ENCODE measurements at places on chromosomes 1 and 21. TPM values are rescaled to one million over a fixed set of nuclear protein-coding genes. Genes with fewer than 3 reads are reported as not detected.

DNA sequence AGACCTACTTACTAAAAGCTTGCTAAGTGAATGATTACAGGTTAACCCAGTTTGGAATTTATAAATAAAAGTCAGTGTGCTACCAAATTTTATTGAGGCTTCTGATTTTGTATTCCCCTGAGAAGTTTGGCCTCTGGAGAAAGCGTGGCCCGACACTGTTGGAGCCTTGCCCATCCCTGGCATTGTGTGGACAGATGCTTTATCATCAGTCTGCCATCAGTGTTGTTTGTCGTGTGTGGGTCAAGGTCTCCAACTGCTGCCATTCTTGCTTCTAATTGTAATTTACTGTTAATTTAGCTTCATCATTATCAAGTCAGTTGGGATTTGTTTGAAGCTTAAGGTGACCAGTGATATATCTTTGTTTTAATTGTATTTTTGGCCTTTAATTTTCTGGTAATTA lies 62.0 kb upstream of the LPGAT1 start:
- peaks cover 2% of the 10 kb centered on the region for H3K27me3 ChIP-seq
- no peak overlapping the region for H3K4me3 ChIP-seq
- no peak overlapping the region for H3K27ac ChIP-seq
- H3K4me1 ChIP-seq = peaks cover 3% of the 10 kb centered on the region

GRCh38 chr1:24154215-24154614 lies 11.3 kb upstream of the IL22RA1 start:
- H3K27ac ChIP-seq = peak overlapping the region; percentile 97
- no peaks in the 10 kb centered on the region for H3K27me3 ChIP-seq
- H3K4me1 ChIP-seq = peaks cover 45% of the 10 kb centered on the region
- no peak for DNase-seq
- H3K4me3 ChIP-seq = no peak overlapping the region

DNA sequence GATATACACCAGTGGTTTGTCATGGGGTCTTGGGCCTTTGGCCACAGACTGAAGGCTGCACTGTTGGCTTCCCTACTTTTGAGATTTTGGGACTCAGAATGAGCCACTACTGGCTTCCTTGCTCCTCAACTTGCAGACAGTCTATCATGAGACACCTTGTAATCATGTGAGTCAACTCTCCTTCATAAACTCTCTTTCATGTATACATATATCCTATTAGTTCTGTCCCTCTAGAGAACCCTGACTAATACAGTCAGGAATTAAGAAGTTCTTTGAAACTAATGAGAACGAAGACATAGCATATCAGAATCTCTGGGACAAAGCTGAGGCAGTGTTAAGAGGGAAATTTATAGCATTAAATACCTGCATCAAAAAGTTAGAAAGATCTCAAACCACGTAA lies 110.8 kb downstream of the SLC5A9 start:
- no peaks in the 10 kb centered on the region for H3K4me1 ChIP-seq
- H3K36me3 ChIP-seq = peaks cover 38% of the 10 kb centered on the region
- H3K27ac ChIP-seq = no peak overlapping the region
- no peak overlapping the region for H3K4me3 ChIP-seq
- no peaks in the 10 kb centered on the region for H3K27me3 ChIP-seq
- no peak for DNase-seq

- peaks cover 21% of the 10 kb centered on the region for H3K4me1 ChIP-seq
- no peak overlapping the region for H3K27ac ChIP-seq
- H3K4me3 ChIP-seq = no peak overlapping the region
- H3K27me3 ChIP-seq = no peaks in the 10 kb centered on the region
- no peak for DNase-seq
These were observed 113.0 kb upstream of the SLC25A33 start for GRCh38 chr1:9426291-9426711.

- H3K36me3 ChIP-seq = no peaks in the 10 kb centered on the region
- no peak overlapping the region for H3K27ac ChIP-seq
- DNase-seq = no peak
- peaks cover 2% of the 10 kb centered on the region for H3K4me1 ChIP-seq
- peaks cover 20% of the 10 kb centered on the region for H3K27me3 ChIP-seq
- no peak overlapping the region for H3K4me3 ChIP-seq
These were observed 104.2 kb downstream of the IGSF21 start for GRCh38 chr1:18211764-18212163.

The OLFM3 gene
- total RNA-seq = 7.5 TPM

GRCh38 chr1:235628316-235629005 lies 21.1 kb downstream of the GNG4 start:
- no peaks in the 10 kb centered on the region for H3K27me3 ChIP-seq
- H3K27ac ChIP-seq = no peak overlapping the region
- no peak for DNase-seq
- H3K4me3 ChIP-seq = no peak overlapping the region

GRCh38 chr21:29115899-29116298 lies 14.5 kb upstream of the MAP3K7CL start:
- no peak for DNase-seq
- no peak overlapping the region for H3K27ac ChIP-seq
- no peaks in the 10 kb centered on the region for H3K27me3 ChIP-seq
- H3K4me1 ChIP-seq = no peaks in the 10 kb centered on the region
- no peaks in the 10 kb centered on the region for H3K36me3 ChIP-seq
- H3K4me3 ChIP-seq = no peak overlapping the region

- no peak overlapping the region for H3K27ac ChIP-seq
- no peak overlapping the region for H3K4me3 ChIP-seq
- DNase-seq = no peak
- no peaks in the 10 kb centered on the region for H3K36me3 ChIP-seq
These were observed 17.9 kb upstream of the CENPF start for GRCh38 chr1:214584805-214585766.

DNA sequence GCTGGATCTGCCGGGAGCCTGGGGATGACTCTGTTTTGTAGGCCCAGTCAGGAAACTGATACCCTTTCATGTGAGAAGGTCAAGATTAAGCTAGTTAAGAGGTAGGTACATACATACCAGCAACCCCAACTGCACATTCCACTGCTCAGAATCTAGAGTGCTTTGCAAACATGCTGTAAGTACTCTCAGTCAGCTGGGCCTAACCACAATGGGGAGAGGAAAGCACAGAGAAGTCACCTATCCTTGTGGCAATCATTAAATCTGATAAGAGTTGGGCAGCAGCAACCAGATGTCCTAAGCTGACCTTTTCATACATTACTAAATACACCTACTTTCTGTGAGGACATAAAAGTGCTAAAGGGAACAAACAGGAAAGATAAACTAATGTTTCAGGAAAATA lies 2.5 kb downstream of the ETV3 start:
- H3K4me1 ChIP-seq = peaks cover 83% of the 10 kb centered on the region
- peak overlapping the region; percentile 99 for H3K27ac ChIP-seq
- H3K4me3 ChIP-seq = no peak overlapping the region
- peaks cover 12% of the 10 kb centered on the region for H3K36me3 ChIP-seq
- DNase-seq = no peak

DNA sequence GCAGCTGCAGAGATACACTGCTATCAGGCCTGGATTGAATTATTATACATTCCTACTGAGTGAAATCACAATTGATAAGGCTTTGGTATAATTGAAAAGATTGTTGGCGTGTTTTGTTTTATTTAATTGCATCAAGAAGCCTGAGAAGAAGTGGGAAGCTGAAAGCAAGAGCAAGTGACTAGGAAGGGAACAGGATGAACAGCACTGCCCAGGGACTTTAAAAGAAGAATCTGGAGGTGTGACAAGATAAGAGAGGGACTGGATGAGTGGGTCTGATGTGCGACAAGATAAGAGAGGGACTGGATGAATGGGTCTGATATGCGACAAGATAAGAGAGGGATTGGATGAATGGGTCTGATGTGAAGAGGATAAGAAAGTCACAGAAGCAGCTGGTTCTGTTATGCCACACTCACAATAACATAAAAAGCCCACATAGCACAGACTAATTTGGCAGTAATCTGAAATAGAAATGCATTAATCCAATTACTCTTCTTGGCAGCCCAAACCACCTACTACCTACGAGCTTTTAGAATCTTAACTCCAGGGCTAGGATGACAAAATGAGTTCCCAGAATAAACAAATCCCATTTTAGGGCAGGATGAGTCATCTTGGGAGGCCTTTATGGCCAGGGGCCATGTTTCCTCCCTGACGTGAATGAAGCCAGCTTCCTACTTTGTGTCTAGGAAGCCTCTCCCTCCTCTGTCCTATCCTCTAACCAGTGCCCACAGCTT lies 129.7 kb downstream of the DUSP10 start:
- DNase-seq = no peak
- H3K4me1 ChIP-seq = peaks cover 13% of the 10 kb centered on the region
- H3K36me3 ChIP-seq = no peaks in the 10 kb centered on the region
- H3K4me3 ChIP-seq = no peak overlapping the region
- peak overlapping the region; percentile 66 for H3K27ac ChIP-seq
- H3K27me3 ChIP-seq = no peaks in the 10 kb centered on the region

DNA sequence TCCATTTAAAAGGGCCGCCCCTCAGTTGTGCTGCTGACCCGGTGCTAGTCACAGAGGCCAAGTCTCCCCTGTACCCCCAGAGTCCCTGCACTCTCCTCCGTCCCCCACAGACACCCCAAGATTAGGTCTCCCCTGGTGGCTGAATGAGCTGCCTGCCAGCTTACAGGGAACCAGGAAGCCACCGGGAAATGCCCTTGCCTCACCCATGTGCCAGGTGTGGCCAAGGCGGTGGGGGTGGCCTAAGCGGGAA lies 32.7 kb downstream of the HSPG2 start:
- DNase-seq = no peak
- peaks cover 2% of the 10 kb centered on the region for H3K36me3 ChIP-seq
- H3K27me3 ChIP-seq = no peaks in the 10 kb centered on the region
- H3K4me3 ChIP-seq = no peak overlapping the region
- H3K27ac ChIP-seq = no peak overlapping the region

- peaks cover 30% of the 10 kb centered on the region for H3K36me3 ChIP-seq
- H3K4me3 ChIP-seq = no peak overlapping the region
- DNase-seq = no peak
- H3K4me1 ChIP-seq = peaks cover 9% of the 10 kb centered on the region
- H3K27ac ChIP-seq = peak overlapping the region; percentile 7
These were observed 52.2 kb upstream of the L1TD1 start for GRCh38 chr1:62142496-62142895.
